Colonic mucosa (tissue), 4 donors: ENCODE measurements at places on chromosomes 3 and 15. TPM values are rescaled to one million over a fixed set of nuclear protein-coding genes. Genes with fewer than 3 reads are reported as not detected.

The A4GNT gene
- not detected for total RNA-seq

The APOD gene
- 7.2 TPM for total RNA-seq

DNA sequence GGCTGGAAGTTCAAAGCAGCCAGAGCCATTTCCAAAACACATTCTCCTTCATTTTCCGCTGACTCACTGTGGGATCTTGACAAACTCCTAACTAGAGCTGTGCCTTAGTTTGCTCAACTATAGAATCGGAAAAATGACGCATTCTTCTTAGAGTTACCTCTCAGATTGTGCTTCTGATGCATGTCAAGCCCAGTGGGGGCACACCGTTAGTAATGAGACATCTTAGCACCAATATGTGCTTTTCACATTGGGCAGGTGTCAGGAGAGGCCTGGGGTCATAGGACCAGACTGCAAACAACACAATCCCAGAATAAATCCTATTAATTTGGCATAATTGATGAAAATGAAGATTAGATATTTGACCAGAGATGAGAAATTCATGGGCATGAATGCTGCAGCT, 71.3 kb upstream of the UBE3A start:
- no peak for DNase-seq

GRCh38 chr3:51163051-51163450, 222.0 kb upstream of the MANF start:
- DNase-seq: no peak

The TAMM41 gene
- total RNA-seq: 12.7 TPM
